ENCODE measurements at places on chromosomes 7 and 10. TPM values are rescaled to one million over a fixed set of nuclear protein-coding genes. Genes with fewer than 3 reads are reported as not detected.

DNA sequence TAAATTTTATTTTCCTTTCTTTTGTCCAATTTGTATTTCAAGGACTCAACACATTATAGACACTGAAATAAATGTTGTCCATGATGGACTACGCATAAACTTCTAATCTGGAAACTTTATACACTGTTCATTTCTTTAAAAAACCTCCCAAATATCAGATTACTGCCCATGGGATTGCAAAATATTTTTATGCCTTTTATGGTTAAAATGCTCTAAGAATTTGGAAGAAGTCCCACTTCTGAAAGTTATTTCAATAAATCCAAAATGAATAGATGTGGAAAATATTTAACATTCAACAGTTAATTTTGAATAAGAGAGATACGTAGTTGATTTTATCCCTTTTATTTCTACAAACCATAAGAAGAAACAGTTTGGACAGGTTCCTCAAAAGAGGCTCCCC, 46.1 kb downstream of the CABCOCO1 start:
- no peaks in the 10 kb centered on the region for H3K4me1 ChIP-seq
- H3K27me3 ChIP-seq, result no peaks in the 10 kb centered on the region
- no peaks in the 10 kb centered on the region for H3K36me3 ChIP-seq
- no peak overlapping the region for H3K27ac ChIP-seq
- no peak for DNase-seq

Gene CALHM2
- total RNA-seq, result 46.1 TPM

GRCh38 chr10:15069230-15069629, 19.3 kb downstream of the ACBD7 start:
- H3K27ac ChIP-seq, result no peak overlapping the region
- H3K27me3 ChIP-seq, result no peaks in the 10 kb centered on the region
- H3K4me3 ChIP-seq, result no peak overlapping the region
- H3K36me3 ChIP-seq, result no peaks in the 10 kb centered on the region

Gene EIF3A
- 271 TPM for total RNA-seq

- DNase-seq, result no peak
- no peaks in the 10 kb centered on the region for H3K27me3 ChIP-seq
- H3K27ac ChIP-seq, result no peak overlapping the region
- H3K36me3 ChIP-seq, result no peaks in the 10 kb centered on the region
- no peak overlapping the region for H3K4me3 ChIP-seq
- no peaks in the 10 kb centered on the region for H3K4me1 ChIP-seq
Observed at GRCh38 chr7:41861642-41862041, 158.8 kb upstream of the INHBA start.

Gene TACR2
- total RNA-seq, result not detected

Gene FGF8
- total RNA-seq, result 2.7 TPM

DNA sequence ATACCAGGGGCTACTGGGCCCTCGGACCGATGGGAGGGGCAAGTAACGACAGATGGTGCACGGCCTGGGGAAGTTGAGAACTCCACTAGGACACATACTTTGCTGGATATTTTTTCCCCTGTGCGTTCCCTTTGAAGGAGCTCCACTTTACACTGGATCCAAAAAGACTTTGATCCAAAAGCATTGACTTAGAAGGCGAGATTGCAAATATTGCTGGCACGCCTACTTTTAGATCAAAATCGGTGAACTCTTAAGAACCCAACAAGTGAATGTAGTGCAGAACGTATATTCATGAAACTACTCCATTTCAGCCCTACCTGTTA, 436 bp upstream of the SLC25A13 start:
- no peaks in the 10 kb centered on the region for H3K36me3 ChIP-seq
- DNase-seq, result no peak
- H3K4me1 ChIP-seq, result peaks cover 24% of the 10 kb centered on the region
- peak overlapping the region; percentile 86 for H3K27ac ChIP-seq

DNA sequence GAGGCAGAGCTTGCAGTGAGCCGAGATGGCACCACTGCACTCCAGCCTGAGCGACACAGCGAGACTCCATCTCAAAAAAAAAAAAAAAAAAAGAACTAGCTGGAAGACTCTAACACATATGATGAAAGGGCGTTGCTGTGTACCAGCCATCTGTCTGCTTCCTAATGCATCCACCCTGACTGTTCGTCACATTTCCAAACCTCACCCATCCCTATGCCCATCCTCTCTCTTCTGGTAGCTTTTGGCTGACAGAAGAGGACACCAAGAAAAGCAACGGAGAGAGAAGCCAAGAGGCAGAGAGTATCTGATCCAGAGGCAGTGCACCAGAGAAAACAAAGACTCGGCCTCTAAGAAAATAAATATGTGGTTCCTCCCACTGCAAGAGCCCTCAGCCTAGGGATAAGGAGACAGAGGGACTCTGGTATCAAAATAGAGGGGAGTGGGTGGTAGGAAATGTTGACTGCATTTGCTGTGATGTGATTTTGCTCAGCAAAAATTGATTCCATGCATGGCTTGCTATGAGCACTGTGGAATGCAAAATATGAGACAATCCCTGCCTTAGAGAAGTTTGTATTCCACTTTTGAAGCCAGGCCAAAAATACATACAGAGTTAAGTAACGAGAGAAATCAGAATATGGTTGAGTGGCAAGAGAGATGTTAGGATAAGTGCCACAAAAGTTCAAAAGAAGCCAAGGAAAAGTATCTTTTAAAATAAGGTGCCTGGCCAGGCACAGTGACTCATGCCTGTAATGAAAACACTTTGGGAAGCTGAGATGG, 100.8 kb upstream of the STK17A start:
- H3K4me3 ChIP-seq, result no peak overlapping the region
- H3K27ac ChIP-seq, result no peak overlapping the region
- H3K27me3 ChIP-seq, result no peaks in the 10 kb centered on the region
- H3K36me3 ChIP-seq, result no peaks in the 10 kb centered on the region
- H3K4me1 ChIP-seq, result no peaks in the 10 kb centered on the region

DNA sequence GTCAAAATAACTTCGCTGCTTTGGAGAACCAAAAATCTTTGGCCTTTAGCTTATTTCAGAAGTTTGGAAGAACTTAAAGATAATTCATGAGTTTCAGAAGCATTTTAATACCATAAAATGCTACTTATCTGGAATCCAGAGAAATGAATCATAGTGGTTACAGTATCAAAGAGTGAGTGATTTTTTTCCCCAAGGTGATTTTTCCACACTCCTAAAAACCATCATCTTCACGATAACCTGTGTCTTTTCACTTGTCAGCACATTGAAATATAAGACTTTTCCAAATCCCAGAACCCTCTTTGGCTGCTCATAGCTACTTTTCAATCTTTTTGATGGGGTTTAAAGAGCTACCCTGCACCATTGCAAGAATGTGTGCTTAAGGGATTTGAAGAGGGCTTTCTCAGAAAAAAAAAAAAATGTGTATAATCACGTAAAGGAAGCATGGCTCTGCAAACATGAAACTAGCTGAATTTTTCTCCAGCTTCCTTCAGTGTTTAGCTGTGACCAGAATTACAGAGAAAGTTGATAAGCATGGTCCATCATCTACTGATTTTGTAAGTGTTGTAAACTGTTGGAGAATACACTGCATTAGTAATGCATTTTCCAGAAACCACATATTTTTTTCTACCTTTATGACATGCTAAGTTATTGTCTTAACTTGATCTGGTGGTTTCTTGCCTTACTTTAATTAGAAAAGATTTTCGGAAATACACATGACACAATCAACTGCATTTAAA, 134.9 kb downstream of the BICC1 start:
- H3K4me3 ChIP-seq, result no peak overlapping the region
- peaks cover 26% of the 10 kb centered on the region for H3K27me3 ChIP-seq
- H3K27ac ChIP-seq, result no peak overlapping the region
- no peak for DNase-seq
- no peaks in the 10 kb centered on the region for H3K36me3 ChIP-seq

Gene MICALL2
- 60.7 TPM for total RNA-seq

- no peak overlapping the region for H3K27ac ChIP-seq
- no peak for DNase-seq
- no peak overlapping the region for H3K4me3 ChIP-seq
Observed at GRCh38 chr10:30816159-30816819, 186.7 kb upstream of the LYZL2 start.

- H3K4me1 ChIP-seq, result no peaks in the 10 kb centered on the region
- peak; percentile 36 for DNase-seq
- peaks cover 6% of the 10 kb centered on the region for H3K27me3 ChIP-seq
- H3K4me3 ChIP-seq, result no peak overlapping the region
- no peaks in the 10 kb centered on the region for H3K36me3 ChIP-seq
Observed at GRCh38 chr7:22001345-22002004, 55.8 kb upstream of the CDCA7L start.

DNA sequence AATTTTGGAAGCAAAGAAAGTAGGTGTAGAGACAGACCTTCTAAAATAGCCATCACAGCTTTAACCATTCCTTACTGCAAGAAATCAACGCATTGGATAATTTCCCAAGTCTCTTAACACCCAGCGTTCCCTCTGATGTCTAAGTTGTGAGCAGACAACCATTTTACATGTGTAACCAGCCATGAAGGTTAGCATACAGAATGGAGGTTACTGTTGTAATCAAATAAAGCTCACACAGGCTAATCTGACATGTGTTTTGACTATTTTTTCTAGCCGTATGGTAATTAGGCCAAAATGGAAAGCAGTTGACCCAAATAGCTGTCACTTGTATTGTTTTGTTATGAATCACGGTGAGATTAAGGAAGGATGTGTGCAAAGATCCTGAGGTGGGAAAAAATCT, 336.4 kb downstream of the RNLS start:
- no peaks in the 10 kb centered on the region for H3K36me3 ChIP-seq
- H3K27me3 ChIP-seq, result no peaks in the 10 kb centered on the region
- no peak overlapping the region for H3K4me3 ChIP-seq
- no peak overlapping the region for H3K27ac ChIP-seq
- H3K4me1 ChIP-seq, result no peaks in the 10 kb centered on the region
- DNase-seq, result no peak
